ENCODE measurements at places on chromosomes 5 and 9. TPM values are rescaled to one million over a fixed set of nuclear protein-coding genes. Genes with fewer than 3 reads are reported as not detected.

DNA sequence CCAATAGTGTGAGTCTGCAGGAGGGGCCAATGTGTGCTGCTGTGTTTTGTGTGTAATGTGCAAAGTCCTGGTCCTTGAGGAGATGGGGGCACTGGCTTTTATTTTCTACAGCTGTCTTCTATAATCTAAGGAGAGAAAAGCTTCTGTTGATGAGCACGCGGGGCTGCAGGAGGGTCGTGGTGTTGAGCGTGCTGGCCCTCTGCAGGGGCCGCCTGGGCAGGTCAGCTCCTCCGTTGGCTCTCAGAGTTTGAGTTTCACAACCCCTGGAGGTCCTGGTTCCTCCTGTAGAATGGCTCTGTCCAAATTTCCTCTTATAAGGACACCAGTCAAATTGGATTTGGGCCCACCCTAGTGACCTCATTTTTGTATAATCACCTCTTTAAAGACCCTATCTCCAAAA, 12.6 kb downstream of the OR2V1 start:
- no peak for DNase-seq

DNA sequence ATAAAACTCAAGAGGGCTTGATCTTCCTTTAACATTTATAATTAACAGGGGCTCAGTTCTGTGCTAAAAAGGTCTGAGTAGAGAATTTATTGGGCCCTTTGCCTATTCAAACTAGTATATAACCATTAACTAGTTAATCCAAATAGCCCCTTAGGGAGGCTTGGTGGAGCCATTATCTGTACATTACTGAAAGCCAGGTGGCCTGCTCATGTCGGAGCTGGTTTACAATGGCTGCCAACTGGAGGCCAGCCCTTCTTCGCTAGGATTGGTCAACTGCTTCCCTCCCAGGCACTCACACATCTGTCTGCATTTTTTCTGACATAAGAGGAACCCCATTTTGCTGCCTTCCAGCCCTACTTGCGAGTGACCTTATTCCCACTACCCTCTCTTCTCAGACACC, 30.4 kb upstream of the NDFIP1 start:
- no peak for DNase-seq

- DNase-seq = no peak
These were observed 146.7 kb downstream of the MAST4 start for GRCh38 chr5:66742896-66743247.

DNA sequence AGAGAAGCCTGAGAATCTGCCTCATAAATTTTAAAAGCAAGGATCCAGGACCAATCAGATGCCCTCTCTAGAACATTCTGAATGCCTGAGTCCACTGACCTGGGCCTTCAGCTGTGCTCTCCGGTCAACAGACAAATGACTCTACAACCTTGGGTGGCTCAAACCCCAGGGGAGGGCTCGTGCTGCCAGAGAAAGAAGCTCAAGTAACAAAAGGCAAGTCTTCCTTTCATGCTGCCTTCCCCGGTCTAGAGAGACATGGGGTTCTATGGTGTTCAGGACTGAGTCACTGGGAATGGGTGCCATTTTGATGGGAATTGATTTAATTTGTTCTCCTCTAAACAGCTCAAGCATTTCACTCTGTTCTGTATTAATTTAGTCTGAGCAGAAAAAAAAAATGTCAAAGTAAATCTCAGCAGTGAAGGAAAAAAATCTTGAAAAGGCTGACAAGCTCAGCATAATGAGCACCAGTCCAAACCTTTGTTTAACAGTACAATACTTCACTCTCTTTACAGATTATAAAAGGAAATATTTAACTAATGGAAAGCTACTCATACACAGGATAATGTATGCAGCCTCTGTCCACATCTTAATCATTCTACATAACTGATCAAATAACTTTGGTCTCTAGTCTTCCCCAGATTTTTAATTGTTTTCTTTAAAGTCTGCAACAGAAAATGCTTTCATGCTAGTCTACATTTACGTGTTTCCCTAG, 191.0 kb downstream of the GLIS3 start:
- DNase-seq = no peak

GRCh38 chr5:45288746-45289145, 407.4 kb downstream of the HCN1 start:
- DNase-seq = no peak

- DNase-seq = no peak
These were observed 3.0 kb upstream of the MXD3 start for GRCh38 chr5:177314376-177315342.

- peak; percentile 25 for DNase-seq
These were observed 88.5 kb downstream of the FAM174A start for GRCh38 chr5:100623719-100624118.

GRCh38 chr9:90881648-90882047, 80.0 kb downstream of the SYK start:
- no peak for DNase-seq

- DNase-seq = peak; percentile 34
These were observed 377.1 kb downstream of the SPOCK1 start for GRCh38 chr5:137122075-137122474.

GRCh38 chr9:132068605-132069004, 11.1 kb downstream of the MED27 start:
- no peak for DNase-seq

- DNase-seq = no peak
These were observed 894.8 kb upstream of the CDH10 start for GRCh38 chr5:25539536-25539935.

- DNase-seq = peak; percentile 50
These were observed 668 bp downstream of the GLIS3 start for GRCh38 chr9:4299005-4299795.

- no peak for DNase-seq
These were observed 10.0 kb downstream of the MEF2C start for GRCh38 chr5:88872971-88873370.

- DNase-seq = no peak
These were observed 14.7 kb upstream of the SARDH start for GRCh38 chr9:133752739-133753446.

GRCh38 chr5:147822686-147823491, 8.6 kb downstream of the SPINK1 start:
- DNase-seq = peak; percentile 61

Gene GCNT4
- 1.8 TPM for total RNA-seq

Gene ARAP3
- total RNA-seq = 1.4 TPM

Gene EQTN
- total RNA-seq = not detected

Gene RFX3
- 2.5 TPM for total RNA-seq

Gene SLC12A7
- 3.3 TPM for total RNA-seq

Gene RELL2
- total RNA-seq = 2.2 TPM

Gene PNPLA7
- total RNA-seq = under 0.01 TPM

Gene MEGF9
- 4.7 TPM for total RNA-seq

Gene PCDHGA9
- 3.9 TPM for total RNA-seq

Gene DND1
- under 0.01 TPM for total RNA-seq

Gene FLT4
- total RNA-seq = under 0.01 TPM

Gene GDF9
- total RNA-seq = 0.18 TPM

Gene QRFP
- not detected for total RNA-seq

Gene HRCT1
- total RNA-seq = 1.7 TPM

Measured in IMR-90 (cell line).